ENCODE measurements at places on chromosomes 12 and 14.

GRCh38 chr12:92295523-92295922, 149.9 kb upstream of the BTG1 start:
- DNase-seq: no peak

DNA sequence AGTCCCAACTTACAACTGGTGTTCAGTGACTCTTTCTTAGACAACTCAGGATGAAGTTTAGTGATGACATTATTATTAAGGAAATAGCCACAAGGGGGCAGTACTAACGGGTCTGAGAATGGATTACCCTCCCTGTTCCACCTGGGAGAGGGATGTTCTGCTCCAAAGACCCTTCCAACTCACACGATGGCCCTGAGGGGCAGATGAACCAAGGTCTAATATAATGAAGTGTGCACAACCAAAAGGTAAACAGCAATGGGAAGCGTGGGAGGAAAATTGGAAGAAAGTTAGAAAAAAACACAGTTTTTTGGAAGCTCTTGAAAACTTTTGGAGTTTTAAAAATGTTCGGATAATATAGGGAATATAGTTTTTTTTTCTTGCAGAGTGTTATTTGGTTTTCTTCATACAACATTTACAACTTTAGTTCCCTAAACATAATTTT, 24.0 kb downstream of the FGF6 start:
- no peak for DNase-seq

DNA sequence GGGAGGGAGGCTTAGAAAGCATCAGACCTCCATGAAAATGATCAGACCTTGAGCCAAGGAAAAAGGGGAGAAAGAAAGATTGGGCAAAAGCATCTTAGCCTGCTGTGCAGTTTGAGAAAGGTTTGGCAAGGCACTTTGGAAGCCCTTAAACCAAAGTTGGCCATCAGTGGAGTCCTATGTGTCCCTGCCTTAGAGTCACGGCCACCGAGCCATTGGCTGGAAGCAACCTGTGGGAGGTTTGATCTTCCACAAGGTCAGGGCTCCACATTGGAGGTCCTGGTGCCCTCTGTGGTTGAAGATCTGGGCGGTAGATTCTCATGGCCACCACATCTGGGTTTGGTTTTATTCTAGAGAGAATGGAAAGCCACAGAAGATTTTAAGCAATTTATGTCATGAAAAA, 44.4 kb downstream of the SRRM4 start:
- no peak for DNase-seq

DNA sequence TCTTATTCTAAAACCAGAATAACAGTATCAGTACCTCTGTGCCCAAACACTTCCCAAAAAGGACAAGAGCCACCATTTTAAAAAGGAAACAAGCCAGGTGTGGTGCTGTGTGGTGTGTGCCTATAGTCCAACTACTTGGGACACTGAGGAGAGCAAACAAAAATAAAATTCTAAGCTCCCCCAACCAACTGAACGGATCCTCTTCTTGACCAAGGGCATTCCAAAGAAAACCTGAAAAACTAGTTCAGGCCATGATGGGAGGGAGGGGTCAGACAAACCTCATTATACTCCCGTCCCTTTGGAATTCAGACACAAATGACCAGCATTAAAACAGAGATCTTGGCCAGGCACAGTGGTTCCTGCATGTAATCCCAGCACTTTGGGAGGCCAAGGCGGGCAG, 20.5 kb downstream of the SLC11A2 start:
- DNase-seq: no peak

GRCh38 chr14:68262567-68262966, 443.0 kb downstream of the RAD51B start:
- no peak for DNase-seq

DNA sequence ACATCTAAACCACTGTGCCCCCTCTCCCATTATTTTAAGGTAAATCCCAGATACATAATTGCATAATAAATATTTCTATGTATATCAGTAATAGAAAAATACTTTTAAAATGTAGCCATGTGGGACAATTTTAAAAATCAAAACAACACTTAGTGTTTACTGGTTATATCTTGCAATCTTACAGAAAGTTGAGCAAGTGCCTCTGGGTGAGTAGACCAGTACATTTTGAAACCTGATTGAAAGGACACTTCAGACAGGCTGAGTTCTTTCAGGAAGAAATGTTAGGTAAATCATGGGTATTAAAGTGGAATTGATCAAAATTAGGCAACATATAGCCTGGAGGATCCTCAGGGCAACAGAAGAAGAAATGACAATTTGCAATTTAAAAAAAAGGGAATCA, 7.2 kb downstream of the SLC38A4 start:
- no peak for DNase-seq

DNA sequence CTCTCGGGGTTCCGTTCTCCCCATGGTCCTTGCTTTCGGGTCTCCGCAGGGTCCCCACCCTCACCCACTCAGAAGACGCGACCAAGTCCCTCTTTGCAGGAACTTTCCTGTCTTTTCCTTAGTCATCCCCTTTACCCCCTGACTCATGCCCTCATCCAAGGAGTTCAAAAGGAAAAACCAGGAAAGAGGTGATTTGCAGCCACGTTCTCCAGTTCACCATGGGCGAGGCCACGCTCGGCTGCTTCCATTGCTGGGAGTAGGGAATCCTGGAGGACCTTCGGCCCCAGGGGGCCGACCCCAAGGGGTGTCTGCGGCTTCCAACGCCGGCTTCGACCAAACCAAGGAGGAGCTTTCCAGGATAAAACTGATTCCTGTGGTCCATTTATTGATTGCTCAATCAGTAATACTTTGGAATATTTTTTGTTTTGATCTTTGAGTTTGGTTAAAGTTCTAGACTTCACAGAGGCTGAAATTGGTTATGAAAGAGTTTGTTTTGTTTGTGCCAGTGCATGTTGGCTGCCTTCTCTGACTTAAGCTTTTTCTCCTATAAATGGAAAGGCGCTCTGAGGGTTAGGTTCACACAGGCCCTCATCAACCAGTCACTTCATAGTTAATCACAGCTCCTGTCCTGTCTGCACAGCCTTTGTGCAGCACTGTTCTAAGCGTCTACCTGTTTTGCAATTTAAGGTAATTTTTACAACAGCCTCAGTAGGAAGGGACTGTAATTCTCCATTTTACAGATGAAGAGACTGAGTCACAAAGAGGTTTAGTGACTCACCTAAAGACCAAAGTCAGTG, 827 bp downstream of the ALDH2 start:
- DNase-seq: no peak

GRCh38 chr14:44989497-44990440, 27.8 kb downstream of the TOGARAM1 start:
- DNase-seq: no peak

- no peak for DNase-seq
These were observed 27.4 kb downstream of the MMP17 start for GRCh38 chr12:131855521-131856142.

GRCh38 chr12:67986632-67987031, 2.6 kb upstream of the IFNG-AS1 start:
- DNase-seq: no peak

DNA sequence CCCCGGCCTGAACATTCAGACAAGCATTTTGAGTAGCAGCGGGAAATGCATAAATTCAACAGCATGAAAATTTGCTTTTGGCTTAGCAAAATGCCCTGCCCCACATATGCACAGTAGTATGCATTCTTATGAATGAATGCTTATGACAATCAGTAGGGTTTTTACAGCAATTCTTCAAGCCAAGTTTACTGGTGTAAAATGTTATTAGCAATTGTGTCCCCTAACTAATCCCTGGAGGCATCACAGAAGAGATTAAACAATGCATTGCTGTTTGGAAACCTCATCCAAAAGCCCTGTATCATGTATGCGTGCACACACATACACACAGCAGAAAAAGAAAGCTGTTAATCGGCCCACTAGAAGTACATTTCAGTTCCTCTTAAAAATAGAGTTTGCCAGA, 406.5 kb downstream of the LRIG3 start:
- DNase-seq: no peak

DNA sequence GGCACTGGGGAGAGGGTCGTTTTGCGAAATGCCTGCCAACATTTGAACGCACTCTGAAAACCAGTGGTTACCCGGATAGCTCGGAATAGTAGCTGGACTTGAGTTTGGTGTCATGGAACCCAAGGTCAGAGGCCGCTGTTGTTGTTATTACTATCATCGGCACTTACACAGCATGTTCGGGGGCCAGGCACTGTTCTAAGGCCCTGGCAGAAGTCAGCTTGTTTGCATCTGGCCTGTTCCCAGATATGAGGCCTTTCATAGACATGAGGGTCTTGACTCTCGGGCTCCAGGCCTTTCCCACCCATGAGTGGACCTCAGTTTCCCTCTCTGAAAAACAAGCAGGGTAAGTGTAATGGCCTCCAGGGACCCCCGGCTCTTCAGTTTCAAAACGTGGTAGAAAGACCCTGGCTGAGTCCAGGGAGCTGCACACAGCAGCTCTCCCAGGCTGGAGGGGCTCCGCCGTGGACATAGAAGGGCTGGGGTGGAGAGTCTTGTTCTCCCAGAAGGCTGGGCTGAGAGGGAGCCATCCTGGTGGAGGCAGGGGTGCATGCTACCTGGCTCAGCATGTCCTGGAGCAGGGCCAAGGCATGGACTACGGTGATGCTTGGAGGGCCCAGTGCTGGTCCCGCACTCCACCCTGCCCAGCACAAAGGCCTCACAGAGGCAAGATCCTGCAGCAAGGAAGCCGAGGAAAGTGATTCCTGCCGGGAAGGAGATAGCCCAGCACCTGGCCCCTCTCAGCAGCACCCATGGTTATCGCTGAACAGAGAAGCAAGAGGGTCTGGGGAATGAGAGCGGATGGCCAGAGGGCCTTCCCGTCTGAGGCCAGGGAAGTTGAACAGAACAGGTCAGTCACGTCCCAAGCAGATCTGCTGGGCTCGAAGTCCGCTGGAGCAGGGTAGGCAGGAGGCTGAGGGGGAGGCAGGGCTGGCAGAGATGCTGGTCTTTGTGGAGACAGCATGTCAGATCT, 63.5 kb upstream of the C14orf180 start:
- DNase-seq: no peak

- no peak for DNase-seq
These were observed 175.7 kb downstream of the CACNA1C start for GRCh38 chr12:2228535-2228934.

DNA sequence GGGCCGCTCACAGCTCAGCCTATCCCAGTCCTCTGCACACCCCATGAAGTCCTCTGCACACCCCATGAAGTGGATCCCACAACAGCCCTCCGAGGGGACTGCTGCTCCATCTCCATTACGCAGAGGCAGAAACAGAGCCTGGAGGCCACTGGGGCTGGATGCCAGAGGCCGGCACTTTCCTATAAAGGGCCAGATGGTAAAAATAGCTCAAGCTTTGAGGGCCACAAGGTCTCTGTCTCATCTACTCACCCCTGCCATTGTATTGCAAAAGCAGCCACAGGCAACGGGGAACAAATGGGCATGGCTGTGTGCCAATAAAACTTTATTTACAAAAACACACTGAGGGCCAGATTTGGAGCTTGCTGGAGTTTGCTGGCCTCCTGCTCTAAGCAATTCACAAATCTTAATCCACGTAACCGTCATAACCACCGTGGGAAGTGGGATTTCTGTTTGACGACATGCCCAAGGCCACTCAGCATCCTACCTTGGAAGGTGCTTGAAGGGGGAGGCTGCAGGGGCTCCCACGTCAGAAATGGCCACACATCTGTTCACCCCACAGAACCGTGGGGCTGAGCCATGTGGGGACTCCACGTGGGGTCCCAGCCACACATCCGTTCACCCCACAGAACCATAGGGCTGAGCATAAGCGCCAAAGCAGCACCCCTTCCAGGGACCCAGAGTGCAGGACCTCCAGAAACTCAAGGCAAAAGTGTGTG, 92.0 kb downstream of the NCOR2 start:
- no peak for DNase-seq

- no peak for DNase-seq
These were observed 43.0 kb downstream of the CCNK start for GRCh38 chr14:99524091-99524661.

- no peak for DNase-seq
These were observed 53.8 kb downstream of the VWF start for GRCh38 chr12:6070472-6071257.

- DNase-seq: no peak
These were observed 1.4 kb upstream of the ARHGDIB start for GRCh38 chr12:14962797-14963196.

- no peak for DNase-seq
These were observed 99.8 kb upstream of the WSCD2 start for GRCh38 chr12:108029051-108029835.

DNA sequence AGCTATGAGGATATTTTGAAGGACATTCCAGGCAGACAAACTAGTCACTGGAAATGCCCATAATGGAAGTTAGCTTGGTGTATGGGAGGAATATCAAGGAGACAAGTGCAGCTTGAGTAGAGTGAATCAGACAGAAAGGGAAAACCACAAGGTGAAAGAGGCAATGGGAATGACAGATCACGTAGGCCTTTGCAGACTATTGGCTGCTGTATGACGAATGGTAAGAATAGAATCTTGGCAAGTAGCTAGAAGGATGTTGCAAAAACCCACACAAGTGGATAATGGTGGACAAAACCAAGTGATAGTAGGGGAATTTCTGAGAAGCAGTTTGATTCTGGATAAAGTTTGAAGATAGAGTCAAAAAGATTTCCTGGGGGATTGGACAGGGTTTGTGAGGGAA, 196.9 kb upstream of the NOVA1 start:
- DNase-seq: no peak

DNA sequence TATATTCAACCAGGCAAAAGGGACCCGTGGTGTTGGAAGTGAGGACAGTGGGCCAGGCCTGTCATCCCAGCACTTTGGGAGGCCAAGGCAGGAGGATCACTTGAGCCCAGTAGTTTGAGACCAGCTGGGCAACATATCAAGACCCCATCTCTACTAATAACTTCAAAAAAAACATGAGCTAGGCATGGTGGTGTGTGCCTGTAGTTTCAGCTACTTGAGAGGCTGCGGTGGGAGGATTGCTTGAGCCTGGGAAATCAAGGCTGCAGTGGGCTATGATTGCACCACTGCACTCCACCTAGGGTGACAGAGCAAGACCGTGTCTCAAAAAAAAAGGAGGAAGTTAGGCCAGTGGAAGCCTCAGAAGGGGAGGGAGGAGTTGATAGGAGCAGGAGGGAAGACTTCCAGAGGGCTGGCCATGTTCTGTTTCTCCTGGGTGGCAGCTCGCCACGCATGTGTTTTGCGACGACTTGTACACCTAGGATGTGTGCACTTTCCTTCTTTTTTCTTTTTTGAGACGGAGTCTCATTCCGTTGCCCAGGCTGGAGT, 10.1 kb downstream of the SLC25A29 start:
- DNase-seq: no peak

DNA sequence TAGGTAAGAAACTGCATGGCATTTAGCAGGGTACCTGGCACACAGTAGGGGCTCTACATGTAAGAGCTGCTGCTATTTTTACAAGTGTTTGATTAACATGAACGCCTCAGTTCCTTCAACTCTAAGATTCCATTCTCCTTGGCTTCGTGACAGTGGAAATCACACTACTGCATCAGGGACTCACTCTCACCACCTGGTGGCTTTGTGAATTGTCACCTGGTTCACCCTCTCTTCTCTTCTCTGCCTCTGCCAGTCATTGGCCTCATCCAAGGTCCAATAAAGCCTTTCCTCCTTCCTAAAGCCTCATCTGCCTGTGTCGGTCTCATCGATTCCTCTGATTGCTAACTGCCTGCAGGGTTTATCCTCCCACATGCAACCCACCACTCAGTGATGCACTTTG, 476.4 kb downstream of the VRK1 start:
- no peak for DNase-seq

GRCh38 chr12:80622271-80622670, 85.2 kb upstream of the MYF6 start:
- no peak for DNase-seq

- no peak for DNase-seq
These were observed 742.0 kb downstream of the GALC start for GRCh38 chr14:87251011-87251410.

All from stimulated activated CD4-positive, alpha-beta T cell treated with anti-CD3 and anti-CD28 coated beads, Interleukin-1b, Interleukin-23, amount 100 ng/mL, for 24 hours (primary cell).